ENCODE measurements at places on chromosomes 7 and 10.

- DNase-seq = no peak
These were observed 89.3 kb downstream of the SLIT1 start for GRCh38 chr10:97096261-97097083.

- no peak for DNase-seq
These were observed 200.8 kb downstream of the MYOF start for GRCh38 chr10:93281367-93281720.

GRCh38 chr10:12966067-12966466 is 35.4 kb downstream of the CCDC3 start:
- DNase-seq = no peak

- DNase-seq = no peak
These were observed 8.2 kb downstream of the TPK1 start for GRCh38 chr7:144827621-144828020.

DNA sequence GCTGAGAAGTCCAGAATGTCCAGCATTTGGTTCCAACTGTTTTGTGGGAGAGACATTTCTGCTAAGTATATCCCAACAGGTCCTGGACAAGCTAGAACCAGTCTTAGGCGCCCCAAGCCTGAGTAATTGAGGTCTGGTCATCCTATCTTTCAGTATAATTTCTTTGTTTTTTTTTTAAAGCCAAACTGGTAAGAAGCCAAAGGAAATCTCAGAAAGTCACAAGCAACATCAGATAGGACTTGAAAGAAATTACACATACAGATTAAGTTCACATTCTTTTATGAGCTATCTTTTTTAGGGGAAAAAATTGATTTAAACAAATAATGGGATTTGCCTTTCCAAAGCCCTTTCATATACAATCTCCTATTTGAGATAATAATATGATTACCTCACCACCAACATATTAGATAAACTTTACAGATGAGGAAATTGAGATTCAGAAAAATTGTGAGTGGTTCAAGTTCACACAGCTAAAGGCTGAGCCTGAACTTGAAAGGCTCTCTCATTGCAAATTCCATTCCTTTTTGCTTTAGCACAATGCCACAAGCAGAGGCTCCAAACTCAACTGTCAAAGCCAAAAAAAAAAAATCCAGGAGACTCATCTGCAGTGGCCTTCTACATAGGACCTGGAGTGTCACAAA is 15.0 kb downstream of the PDLIM1 start:
- no peak for DNase-seq

DNA sequence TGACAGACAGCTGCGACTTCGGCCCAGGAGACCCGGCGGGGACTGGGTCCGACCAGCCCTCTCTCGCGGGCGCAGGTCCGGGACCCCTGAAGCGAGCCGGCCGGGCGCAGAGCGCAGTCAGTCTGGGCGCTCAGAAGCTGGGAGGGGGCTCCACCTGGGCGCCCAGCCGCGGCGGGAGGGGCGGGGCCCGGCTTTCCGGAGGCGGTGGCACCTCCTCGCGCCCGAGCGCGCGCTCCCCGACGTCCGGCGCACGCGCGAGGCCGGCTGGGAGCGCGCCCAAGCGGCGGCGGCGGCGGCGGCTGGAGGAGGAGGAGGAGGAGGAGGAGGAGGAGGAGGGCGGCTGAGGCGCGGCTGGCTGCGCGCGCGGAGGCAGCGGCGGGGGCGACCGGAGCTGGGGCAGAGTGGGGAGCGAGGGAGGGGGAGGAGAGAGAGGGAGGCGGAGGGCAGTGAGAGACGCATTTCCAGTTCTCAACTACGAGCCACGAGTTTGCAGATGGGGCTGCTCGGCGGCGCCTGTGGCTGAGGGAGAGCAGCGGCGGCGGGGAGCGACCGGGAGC is at the start of gene PALS2:
Gene PALS2, plus strand, starts transcription at position 456 of the 557 bp plus-strand sequence. CDS start 50,216 bp downstream, outside the sequence.
- peak; percentile 76 for DNase-seq

DNA sequence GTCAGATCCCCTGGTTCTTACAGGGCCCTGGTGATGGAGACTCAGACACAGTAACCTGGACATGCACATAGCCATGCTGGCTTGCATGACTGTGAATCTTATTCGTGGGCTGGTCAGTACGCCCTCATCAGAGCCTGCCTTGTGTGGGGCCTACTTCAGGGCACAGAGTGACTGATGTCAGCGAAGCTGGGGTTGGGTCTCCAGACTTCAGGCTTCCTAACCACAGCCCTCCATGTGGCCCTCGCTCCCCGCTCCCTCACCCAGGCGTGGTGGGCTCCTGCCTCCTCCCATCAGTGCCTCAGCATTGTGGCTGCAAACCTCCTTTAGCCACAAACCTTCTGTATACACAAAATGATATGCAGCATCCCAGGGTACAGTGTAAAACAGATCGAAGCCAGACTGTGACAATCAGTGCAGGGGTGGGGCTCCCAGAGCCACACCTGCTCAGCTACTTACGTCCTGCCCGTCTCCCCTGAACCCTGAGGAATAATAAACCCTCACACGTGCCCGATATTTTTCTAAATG is 7.1 kb upstream of the C10orf105 start:
- DNase-seq = no peak

- DNase-seq = no peak
These were observed 26.5 kb downstream of the GTF2IRD1 start for GRCh38 chr7:74479961-74480829.

All from T-helper 17 cell (primary cell).